ENCODE measurements at places on chromosomes 6 and 20.

DNA sequence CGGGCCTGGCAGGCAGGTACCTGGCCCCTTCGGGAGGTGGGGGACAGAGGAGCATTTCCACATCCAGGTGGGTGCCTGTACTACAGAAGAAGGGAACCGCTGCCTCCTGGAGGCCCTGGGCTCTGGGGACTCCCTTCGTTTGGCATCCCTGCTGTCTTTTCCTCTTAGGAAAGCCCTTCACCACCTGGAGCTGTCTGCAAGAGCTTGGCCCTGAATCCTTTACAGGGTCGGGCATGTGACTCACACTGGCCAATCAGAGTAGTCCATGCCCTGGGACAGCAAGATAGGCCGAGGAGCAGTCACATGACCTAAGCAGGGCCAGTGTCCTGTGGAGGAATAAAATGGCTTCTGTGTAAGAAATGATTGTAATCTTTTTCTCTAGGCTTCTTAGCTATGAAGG is 224.9 kb downstream of the ANKRD60 start:
- no peak for DNase-seq

GRCh38 chr6:11601776-11602605 is 64.4 kb downstream of the TMEM170B start:
- DNase-seq = no peak

DNA sequence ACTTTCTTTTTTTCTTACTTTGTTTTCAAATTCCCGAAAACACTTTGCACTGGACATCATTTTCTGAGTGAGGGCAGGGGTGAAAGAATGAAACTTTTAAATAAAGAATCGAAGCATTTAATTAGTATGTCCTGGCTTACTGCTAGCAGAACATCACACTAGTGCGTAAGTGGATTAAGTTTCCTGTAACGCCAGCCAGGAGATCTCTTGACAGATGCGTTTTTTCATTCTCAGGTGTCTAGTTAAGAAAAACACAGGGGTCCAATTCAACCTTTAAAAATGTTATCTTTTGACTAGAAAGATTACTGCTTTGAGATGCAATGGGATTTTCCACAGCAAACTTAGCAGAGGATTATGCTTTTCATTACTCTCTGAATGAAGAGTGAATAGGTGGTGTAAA is 858.8 kb upstream of the EPHA7 start:
- no peak for DNase-seq

DNA sequence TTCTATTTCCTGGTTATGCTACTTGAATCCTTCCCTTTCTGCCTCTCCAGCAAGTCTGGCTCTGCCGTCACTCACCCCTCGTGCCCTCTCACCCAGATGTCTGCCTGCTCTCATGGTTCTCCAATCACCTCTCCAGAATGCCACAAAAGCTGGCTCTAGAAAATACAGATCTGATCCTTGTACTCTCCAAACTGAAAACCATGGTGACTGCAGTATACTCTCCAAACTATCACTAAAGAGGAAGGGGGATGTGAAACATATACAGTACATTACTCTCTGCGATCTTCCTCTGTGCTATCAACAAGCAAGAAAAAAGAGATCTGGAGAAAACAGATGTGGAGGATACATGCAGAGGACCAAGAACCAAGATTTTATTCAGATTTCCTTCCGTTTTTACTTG is 91.1 kb downstream of the ATXN1 start:
- no peak for DNase-seq

DNA sequence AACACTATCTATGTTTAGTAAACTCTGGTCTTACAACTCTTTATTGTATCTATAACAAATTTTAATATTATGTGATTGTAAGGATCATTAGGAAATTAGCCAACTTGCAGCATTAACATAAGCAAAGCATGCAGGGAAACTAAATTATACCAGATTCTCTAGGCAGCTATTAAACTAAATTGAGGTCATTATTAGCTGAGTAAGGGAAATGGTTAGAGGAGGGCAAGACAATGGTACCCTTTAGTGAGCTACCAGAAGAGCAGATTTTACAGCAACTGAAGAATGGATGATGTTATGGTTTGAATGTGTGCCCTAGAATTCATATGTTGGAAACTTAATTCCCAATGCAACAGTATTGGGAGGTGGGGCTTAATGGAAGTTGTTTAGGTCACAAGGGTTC is 79.1 kb downstream of the SMPDL3A start:
- DNase-seq = no peak

GRCh38 chr6:159203304-159204005 is 34.3 kb downstream of the FNDC1 start:
- DNase-seq = no peak

DNA sequence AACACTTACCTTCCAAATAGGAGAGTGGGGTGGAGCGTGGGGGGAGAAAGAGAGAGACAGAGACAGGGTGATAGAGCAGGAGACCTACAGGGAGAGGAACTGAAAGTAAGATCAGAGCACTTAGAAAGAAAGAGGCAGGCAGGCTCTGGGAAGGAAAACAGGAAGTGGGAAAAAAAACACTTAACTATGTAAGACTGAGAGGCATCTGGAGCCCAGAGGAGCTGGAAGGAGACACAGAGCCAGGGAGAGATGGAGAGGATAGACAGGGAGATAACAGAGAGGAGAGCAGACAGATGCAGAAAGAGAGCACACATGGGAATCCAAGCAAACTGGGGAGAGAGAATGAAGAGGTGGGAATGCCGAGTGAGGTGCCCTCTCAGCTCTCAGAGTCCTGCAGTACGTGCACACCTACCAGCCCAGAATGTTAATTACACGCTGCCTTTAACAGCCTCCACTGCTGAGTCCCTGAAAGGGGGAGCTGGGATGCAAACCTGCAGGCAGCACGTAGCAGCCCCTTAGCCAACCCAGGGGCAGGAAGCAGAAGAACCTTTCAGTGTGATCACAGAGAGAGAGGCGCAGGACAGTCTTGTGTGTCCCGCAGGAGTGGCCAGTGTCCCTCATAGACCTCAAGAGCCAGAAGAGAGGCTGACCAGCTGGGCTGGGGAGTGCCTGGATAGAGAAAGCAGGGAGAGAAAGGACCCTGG is 132.7 kb upstream of the LRFN2 start:
- DNase-seq = no peak

DNA sequence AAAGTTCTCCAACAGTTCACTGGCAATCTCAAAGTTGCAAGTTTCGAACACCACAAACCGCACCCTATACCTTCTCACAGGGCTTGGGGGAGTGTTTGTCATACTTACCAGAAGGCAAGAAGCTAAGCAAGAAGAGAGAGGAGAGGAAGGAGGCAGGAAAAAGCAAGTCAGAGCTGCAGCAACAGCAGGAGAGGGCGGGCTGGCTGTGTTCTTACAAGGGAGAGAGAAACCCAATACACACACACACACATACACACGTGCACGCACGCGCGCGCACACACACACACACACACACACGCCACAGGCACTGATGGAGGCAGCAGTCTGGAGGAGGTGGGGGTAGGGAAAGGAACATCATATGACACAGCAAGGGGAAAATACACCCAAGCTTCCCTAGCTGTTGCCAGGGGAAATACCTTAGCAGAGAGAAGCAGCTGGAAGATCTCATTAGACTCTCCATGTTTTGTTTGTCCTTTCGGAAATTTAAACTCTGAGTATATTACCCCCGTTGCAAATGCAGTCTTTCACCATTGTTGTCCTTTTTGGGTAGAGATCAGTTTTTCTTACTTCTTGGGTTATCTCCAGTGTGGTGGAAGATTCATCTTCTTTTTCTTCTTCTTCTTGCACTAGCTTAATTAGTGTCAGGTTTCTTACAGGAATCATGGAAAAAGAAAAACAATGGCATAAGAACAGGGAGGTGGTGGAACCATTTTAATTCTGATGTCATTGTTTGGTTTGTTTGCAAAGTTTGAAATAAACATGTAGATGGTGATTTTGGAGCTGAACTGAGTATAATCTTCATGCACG is at the start of gene TXLNB:
TSS of gene TXLNB (minus strand) at position 186 of the 807 bp plus-strand sequence. CDS start 3,099 bp downstream, outside the sequence.
- peak; percentile 60 for DNase-seq

GRCh38 chr20:33445881-33446625 is 2.5 kb upstream of the SNTA1 start:
- DNase-seq = no peak

GRCh38 chr6:33877982-33878535 is 74.3 kb upstream of the MLN start:
- no peak for DNase-seq

- DNase-seq = no peak
These were observed 37.9 kb downstream of the MAN1A1 start for GRCh38 chr6:119311514-119312142.
